Esophagus mucosa (tissue), 1 donor: ENCODE measurements at places on chromosomes 7 and 10. TPM values are rescaled to one million over a fixed set of nuclear protein-coding genes. Genes with fewer than 3 reads are reported as not detected.

- no peak for ATAC-seq
Observed at GRCh38 chr7:158037211-158037610, 550.4 kb downstream of the PTPRN2 start.

- ATAC-seq: no peak
Observed at GRCh38 chr7:24700521-24701260, 56.6 kb downstream of the GSDME start.

- no peak for ATAC-seq
Observed at GRCh38 chr10:28300027-28300426, 2.8 kb downstream of the MPP7 start.

GRCh38 chr7:28207486-28208158 is 27.0 kb upstream of the JAZF1 start:
- ATAC-seq: no peak

DNA sequence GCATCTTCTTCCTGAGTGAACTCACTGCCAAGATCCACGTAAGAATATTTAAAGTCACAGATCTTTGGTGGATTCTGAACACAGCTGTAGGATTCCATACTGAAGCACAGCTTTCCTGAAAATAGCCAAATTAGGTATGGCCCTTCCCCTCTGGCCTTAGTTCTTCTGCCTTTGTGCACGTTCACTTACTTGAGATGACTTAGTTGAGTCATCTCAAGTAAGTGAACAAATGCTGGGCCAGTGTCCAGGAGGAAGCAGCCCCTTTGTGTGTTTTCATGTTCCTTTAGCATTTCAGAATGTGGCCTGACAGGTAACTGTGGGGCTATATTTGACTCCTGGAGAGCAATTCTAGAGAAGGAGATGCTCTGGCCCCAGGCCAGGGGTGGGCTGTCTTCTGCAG is 51.5 kb downstream of the CCNY start:
- ATAC-seq: peak; percentile 92

GRCh38 chr10:98577578-98577977 is 130.8 kb upstream of the HPS1 start:
- no peak for ATAC-seq

DNA sequence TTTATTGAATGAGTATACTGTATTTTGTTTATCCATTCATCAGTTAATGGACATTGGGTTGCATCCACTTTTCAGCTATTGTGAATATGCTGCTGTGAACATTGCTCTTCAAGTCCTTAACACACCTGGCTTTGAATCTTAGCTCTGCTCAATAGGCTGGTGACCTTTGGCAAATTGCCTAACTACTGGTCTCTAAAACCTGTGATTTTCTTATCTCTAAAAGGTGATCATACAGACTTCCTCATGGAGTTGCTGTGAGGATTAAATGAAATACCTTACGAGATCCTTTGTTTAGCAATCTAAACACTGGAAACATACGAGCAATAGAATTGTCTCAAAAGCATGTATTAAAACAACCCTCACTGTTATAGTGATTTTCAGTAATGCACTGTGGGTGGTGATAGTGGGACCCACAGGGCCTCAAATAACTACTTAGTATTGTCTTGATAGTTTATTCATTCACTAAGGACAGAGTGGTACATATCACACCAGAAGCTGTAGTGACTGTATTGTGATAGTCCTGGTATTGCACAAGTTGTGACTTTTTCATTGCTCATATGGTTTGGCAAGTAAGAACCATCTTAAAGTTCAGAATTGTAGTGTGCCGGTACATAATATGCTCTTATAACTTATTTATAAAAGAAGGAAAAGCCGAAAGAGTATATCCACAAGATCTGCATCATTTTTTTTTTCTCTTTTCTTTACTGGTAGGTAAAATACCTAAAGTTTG is 257.6 kb downstream of the EXOC4 start:
- no peak for ATAC-seq

- no peak for ATAC-seq
Observed at GRCh38 chr7:41275255-41275654, 427.6 kb downstream of the INHBA start.

SPDYE9 gene
- not detected for total RNA-seq

KCNH2 gene
- total RNA-seq: 0.20 TPM

ST7 gene
- 8.2 TPM for total RNA-seq

LYZL2 gene
- not detected for total RNA-seq

PAX4 gene
- not detected for total RNA-seq
